ENCODE measurements at places on chromosomes 3 and 15.

DNA sequence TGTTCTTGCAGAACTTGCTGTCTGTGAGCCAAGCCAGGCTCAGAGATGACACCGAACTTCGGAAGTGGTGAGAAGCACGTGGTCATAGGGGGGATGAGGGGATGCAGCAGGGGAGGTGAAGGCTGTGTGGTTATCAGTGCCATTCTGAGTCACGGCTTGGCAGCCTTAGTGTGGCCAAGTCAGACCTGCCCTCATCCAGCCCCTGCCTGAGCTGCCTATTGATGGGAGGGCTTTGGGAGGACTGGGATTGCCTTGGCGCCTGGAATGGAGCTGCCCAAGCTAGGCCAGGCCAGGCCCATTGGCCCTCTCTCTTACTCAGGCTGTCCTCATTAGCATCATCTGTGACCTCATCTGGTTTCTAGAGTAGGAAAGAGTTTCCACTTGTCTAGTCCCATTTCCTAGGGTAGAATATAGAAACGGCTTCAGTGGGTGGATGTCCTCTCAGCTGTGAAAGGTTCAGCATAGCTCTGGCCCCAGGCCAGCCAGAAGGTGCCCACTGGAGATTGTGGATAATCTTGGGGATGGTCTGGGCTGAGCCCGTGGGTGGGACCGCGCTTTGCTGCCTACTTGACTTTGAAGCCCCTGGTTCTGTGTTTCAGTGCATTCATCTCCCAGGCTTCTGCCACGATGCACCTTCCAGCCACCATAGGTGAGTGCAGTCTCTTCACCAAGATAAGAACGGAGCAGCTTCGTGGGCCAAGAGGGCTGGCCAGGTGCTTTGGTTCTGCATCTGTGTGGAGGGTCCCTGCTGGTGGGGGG is 7.2 kb downstream of the FAH start:
- ATAC-seq = no peak

GRCh38 chr3:62446337-62446940 is 73.1 kb upstream of the FEZF2 start:
- no peak for ATAC-seq

DNA sequence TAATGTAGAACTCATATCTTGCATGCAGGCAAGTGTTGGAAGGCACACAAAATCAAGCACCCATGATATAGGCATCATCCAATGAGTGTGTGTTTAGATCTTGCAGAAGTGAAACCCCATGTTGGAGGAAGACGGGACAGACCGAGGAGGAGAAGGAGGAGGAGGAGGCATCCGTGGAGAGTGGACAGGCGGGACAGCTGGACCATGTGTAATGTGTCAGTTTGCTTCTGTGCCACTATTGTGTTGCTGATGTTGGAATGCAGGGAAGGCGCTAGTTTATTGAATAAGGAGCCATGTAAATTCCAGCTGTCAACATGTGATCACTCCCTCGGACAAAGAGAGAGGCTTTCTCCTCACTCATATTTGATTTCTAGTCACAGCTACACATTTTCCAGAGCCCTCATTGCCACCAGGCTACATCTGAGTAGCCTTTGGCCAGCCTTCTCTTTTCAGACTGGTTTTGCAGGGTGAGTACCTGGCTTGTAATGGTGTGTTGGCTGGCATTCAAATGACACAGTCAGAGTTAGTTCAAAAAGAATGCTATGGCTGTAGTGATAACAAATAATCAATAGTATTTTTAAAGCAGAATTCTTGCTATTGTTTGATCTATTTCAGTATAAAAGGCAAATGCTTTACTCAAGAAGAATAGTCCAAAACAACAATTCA is 1037.6 kb upstream of the NR2F2 start:
- no peak for ATAC-seq

GRCh38 chr3:169512991-169513390 is 150.5 kb downstream of the MECOM start:
- no peak for ATAC-seq

DNA sequence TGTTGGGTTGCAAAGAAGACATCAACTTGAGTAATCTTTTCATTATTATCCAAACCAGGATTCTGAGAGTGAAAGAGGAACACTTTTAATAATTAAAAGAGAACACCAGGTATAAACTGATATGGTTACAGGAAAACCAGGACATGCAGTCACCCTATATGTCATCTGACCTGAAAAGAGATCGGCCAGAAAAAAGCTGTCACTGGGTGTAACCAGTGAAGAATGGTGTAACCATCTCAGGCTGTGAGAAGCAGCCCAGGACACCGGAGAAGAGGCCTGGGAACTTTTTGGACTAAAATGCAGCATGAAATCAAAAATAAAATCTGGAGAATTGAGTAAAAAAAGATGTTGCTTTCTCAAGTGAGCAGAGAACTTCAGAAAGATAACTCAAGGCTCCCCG is 10.1 kb upstream of the CCDC80 start:
- no peak for ATAC-seq

DNA sequence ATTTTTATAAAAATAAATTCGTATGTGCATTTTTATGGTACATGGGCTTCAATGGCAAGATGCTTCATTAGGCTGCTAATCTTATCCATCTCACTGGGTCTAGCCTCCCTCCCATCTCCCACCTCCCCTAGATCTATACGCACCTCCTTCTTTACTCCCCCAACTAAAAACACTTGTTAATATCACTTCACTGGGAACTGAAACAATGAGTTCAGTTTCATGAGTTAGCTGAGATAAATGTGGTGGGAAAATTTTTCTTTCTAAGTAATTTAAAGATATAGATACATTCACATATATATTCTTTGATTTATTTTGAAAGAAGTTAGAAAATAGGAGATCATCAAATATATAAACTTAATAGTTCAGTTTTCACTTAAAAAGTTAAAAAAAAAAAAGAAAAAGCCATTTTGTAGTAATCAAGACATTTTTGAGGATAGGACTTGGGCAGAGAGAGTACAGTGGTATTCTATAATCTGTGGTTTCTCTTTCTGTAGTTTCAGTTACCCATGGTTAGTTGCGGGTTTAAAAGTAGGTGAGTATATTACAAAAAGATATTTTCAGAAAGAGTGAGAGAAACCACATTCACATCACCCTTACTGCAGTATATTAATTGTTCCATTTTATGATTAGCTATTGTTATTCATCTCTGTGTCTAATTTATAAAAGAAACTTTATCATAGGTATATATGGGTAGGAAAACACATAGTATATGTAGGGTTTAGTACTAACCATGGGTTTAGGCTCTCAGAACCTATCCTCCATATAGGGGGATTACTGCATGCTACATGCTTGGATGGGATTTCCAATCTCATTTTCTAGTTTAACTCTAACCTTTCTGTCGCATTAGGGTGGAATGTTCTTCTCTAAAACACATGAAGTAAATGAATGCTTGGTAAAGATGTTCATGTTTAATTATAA is 316.0 kb upstream of the CBLB start:
- ATAC-seq = no peak

- peak; percentile 88 for ATAC-seq
These were observed 134.0 kb upstream of the IL12A start for GRCh38 chr3:159854500-159855124.

GRCh38 chr3:178982137-178982536 is 89.5 kb downstream of the ZMAT3 start:
- ATAC-seq = no peak

Data from SK-N-SH treated with all-trans-retinoic acid at 6 μM for 48 hours (cell line).